Testis (tissue), 5 donors: ENCODE measurements at places on chromosomes 12 and 14. TPM values are rescaled to one million over a fixed set of nuclear protein-coding genes. Genes with fewer than 3 reads are reported as not detected.

The MYL2 gene
- 0.55 TPM for total RNA-seq

The SOAT2 gene
- 0.19 TPM for total RNA-seq

The LRRIQ1 gene
- total RNA-seq, result 29.0 TPM

The BCAT1 gene
- total RNA-seq, result 44.2 TPM

The PLCZ1 gene
- 13.4 TPM for total RNA-seq

The BDKRB1 gene
- total RNA-seq, result 3.4 TPM

The MMP19 gene
- total RNA-seq, result 1.3 TPM

The EFS gene
- total RNA-seq, result 7.6 TPM

The PGF gene
- 11.5 TPM for total RNA-seq
